ENCODE measurements at places on chromosomes 7 and 10.

DNA sequence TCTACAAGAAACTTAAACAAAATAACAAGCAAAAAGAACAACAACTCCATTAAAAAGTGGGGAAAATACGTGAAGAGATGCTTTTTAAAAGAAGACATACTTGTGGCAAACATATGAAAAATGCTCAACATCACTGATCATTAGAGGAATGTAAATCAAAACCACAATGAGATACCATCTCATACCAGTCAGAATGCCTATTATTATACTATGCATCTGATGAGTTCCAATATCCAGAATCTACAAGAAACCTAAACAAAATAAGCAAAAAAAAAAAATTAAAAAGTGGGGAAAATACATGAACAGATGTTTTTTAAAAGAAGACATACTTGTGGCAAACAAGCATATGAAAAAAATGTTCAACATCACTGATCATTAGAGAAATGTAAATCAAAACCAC lies 29.6 kb upstream of the AKR1C3 start:
- DNase-seq, result no peak

- no peak for DNase-seq
Observed at GRCh38 chr7:111083413-111083812, 7.5 kb upstream of the LRRN3 start.

DNA sequence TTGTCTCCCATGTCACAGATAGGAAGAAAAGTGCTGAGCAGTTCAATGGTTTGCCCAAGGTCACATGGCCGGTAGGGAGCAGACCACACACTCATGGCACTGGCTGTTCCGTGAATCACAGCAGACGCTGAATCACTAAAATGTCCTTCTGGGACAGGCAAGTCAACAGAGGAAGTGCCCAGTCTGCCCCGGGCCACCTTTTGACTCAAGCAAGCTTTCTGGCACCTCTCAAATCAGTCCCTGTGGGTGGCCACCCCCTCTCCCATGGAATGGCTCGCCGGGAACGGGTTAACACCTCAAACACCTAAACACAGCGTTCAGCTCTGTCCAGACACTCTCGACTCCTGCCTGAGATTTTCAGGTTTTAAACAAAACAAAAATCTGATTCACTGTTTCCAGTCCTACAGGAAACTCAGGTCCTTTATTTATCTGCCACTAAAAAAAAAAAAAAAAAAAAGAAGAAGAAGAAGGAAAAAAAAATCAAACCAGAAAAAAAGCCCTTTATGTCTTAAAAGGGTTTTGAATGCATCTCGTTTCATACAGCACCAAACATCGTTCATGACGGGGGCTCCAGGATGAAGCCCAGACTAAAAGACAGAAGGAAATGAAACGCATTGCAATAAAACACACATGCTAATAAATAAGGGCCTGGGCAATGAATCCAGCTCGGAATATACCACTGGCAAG lies 15.5 kb downstream of the CARD11 start:
- peak; percentile 90 for DNase-seq

- DNase-seq, result peak; percentile 94
Observed at GRCh38 chr7:46015107-46015868, 94.2 kb upstream of the IGFBP3 start.

DNA sequence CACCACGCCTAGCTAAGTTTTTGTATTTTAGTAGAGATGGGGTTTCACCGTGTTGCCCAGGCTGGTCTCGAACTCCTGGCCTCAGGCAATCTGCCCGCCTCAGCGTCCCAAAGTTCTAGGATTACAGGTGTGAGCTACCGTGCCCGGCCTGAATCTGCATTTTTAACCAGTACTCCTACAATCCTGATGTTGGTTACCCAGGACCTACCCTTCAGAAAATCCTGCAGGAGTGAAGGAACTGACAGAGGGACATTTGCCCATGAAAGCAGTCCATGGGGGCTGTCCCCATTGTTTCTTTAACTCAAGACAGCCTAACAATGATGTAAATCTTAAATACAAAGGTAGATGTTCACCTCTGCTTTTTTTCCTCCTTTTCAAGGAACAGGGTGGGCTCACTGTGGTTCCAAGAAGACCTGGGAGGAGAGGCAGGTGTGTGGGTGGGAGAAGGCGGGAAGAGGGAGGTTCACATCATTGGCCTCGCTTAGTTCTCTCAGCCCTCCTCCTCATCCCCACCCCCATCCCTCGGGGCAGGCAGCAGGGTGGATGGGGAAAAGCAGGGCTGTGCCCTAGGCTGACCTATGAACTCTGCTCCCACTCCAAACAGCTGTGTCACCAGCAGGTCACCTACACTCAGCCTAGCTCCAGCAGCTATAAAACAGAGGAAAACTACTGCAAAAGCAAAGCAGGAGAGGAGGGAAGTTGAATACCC lies 13.5 kb downstream of the LRRC20 start:
- DNase-seq, result no peak

DNA sequence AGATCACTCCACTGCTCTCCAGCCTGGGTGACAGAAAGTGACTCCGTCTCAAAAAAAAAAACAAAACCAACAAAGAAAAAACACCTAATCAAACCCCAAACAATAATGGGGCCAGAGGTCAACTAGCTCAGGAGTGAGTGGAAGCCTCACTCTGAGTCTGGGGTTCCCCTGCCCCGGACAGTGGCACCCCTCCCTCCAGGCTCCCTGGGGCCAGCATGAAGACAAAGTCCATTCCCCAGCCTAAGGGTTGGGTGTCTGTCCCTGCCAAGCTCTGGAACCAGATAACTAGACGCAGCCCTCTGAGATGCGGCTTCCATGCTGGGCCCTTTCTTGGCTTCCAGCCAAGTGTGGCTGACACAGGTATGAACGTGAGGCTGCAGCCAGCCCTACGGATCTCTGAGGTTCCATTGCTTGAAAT lies 1.7 kb upstream of the FUOM start:
- no peak for DNase-seq

- no peak for DNase-seq
Observed at GRCh38 chr7:42351316-42351935, 114.4 kb upstream of the GLI3 start.

GRCh38 chr10:20890491-20891337 lies 6.4 kb downstream of the NEBL start:
- DNase-seq, result peak; percentile 88

GRCh38 chr7:73893342-73894101 lies 32.6 kb downstream of the TMEM270 start:
- peak; percentile 52 for DNase-seq

DNA sequence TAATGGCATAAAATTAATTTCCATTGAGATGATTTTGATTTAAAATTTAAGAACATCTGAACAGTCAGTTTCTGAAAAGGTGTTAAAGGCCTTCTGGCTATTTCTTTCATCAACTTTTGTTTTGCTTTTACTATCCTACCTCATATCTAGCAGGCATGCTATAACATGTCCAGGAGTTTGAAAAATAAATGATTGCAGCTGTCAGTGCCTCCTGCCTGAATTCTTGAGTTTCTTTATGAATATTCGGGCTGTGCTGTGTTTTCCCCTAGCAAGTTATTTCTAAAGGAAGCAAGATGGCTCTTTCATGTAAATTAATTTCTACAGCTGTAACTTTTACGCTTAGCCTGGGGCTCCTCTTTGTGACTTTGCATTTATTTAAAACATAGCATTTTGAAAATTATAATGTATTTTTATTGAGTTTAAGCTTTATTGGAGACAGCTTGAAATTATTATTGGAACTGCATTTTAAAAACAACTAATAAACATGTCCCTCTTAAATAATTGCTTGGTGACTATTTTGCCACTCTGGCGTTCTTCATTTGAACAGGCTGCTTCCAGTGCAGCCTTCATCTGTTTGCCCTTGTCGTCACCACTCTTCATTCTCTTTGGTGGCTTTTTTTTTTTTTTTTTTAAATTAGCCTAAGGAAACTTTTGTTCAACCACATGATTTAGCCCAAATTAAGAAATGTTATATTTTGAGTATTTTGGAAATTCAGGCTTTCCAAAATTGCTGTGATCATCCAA lies 1083.4 kb upstream of the LRRN3 start:
- no peak for DNase-seq

DNA sequence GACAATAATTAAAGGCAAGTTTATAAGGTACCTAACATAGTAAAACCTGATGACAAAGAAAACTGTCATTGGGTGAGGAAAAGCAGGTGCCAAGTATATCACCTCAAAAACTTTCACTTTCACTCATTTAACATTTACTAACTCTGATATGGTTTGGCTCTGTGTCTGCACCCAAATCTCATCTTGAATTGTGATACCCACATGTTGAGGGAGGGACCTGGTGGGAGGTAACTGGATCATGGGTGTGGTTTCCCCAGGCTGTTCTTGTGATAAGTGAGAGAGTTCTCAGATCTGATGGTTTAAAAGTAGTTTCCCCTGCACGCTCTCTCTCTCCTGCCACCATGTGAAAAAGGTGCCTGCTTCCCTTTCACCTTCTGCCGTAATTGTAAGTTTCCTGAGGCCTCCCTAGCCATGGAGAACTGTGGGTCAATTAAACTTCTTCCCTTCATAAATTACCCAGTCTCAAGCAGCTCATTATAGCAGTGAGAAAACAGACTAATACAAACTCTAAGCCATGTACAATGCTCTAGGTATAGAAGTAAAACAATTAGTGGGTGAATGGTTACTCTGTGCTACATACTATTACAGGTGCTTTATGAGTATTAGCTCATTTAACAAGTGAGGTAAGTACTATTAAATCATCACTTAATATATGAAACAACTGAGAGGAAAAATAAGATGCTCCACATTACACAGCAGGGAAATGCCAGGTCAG lies 199.0 kb downstream of the CHCHD3 start:
- DNase-seq, result no peak

DNA sequence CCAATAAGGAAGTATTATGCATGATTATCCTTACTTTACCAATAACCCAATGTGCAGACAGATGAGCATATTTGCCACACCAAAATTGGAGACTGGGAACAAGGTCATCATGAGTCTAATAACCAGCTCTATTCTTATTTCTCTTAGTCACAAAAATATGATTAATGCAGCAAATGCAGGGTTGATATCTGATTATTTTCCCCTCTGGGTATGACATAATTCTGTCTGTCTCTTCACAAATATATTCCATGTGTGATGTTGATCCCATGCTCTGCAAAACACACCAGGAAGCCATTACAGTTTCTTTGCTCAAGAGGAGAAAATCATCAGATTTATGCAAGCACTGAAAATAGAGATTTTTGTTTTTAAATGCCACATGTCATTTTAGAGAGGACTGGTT lies 196.5 kb upstream of the DGKB start:
- DNase-seq, result no peak
